ENCODE measurements at places on chromosomes 11 and 22.

- no peak within 1 kb of the TSS for H3K27ac ChIP-seq
- peaks cover 6% of the 10 kb centered on the region for H3K27me3 ChIP-seq
- no peak for DNase-seq
These were observed at the start of gene USH1C for GRCh38 chr11:17544181-17544622. USH1C (minus strand) TSS chr11:17544416; CDS start chr11:17544307, 109 bp downstream.

- no peak overlapping the region for H3K27ac ChIP-seq
- no peak overlapping the region for H3K4me3 ChIP-seq
- H3K36me3 ChIP-seq, result no peaks in the 10 kb centered on the region
- H3K4me1 ChIP-seq, result no peaks in the 10 kb centered on the region
- DNase-seq, result no peak
These were observed 44.9 kb upstream of the FADD start for GRCh38 chr11:70158201-70158600.

- no peaks in the 10 kb centered on the region for H3K27me3 ChIP-seq
- no peaks in the 10 kb centered on the region for H3K4me1 ChIP-seq
- no peak for DNase-seq
- no peak overlapping the region for H3K4me3 ChIP-seq
- no peak overlapping the region for H3K27ac ChIP-seq
- H3K36me3 ChIP-seq, result no peaks in the 10 kb centered on the region
These were observed 129.3 kb upstream of the B3GAT1 start for GRCh38 chr11:134541355-134541754.

DNA sequence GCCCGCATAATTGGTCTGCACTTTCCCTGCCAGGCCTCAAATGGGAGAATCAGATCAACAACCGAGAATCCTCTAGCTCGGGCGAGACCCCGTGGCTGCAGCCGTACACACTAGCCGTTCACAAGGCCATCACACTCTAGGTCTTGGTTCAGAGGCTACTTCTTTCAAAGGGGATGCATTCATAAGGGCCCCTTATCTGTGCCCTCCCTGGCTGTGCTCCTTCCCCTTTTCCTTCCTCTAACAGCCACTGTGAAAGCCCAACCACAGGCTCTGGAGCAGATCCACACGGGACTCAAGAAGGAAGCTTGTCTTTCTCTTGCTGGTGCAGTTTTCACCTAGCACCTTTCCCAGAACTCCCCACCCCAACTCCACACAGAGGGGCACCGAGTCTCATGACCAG is 24.5 kb downstream of the SMIM38 start:
- H3K4me1 ChIP-seq, result peaks cover 4% of the 10 kb centered on the region
- H3K27me3 ChIP-seq, result no peaks in the 10 kb centered on the region
- no peak for DNase-seq
- no peak overlapping the region for H3K27ac ChIP-seq

DNA sequence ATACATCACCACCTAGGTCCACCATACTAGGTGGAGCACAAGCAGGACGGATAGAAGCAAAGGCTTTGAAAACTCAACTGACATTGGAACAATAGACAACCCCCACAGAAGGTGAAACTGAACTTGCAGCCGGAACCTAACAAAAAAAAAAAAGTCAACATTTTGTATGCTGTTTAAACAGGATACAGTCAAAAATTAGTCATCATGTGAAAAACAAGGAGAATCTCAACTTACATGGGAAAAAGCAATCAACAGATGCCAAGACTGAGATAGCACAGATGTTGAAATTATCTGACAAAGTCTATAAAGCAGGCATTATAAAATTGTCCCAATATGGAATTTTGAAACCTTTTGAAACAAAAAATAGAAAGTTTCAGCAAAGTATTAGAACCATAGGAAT is 123.8 kb downstream of the RAB38 start:
- H3K27me3 ChIP-seq, result no peaks in the 10 kb centered on the region
- no peak overlapping the region for H3K27ac ChIP-seq
- no peak overlapping the region for H3K4me3 ChIP-seq
- H3K36me3 ChIP-seq, result no peaks in the 10 kb centered on the region

DNA sequence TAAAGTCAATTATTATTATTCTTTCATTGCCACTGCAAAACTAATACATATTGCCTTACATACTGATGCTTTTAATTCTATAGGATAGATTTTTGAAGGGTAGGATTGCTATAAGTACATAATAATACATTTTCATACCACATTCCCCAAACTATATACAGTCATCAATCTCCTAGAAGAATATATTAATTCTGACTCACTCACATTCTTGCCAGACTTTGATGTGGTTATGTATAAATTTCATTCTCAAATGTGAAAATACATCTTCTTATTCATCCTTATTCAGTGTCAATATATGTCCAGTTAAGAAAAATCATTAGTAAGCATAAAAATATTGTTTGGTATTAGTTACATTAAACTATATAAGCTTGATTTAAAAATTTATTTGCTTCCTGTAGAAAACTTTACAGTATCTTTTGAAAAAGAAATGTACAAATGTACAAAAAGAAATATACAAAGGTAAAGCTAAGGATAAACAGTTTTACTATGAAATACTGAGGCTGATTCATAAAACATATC is 458.8 kb upstream of the CNTN5 start:
- no peaks in the 10 kb centered on the region for H3K4me1 ChIP-seq
- no peak for DNase-seq
- no peak overlapping the region for H3K27ac ChIP-seq
- H3K27me3 ChIP-seq, result no peaks in the 10 kb centered on the region
- no peaks in the 10 kb centered on the region for H3K36me3 ChIP-seq

DNA sequence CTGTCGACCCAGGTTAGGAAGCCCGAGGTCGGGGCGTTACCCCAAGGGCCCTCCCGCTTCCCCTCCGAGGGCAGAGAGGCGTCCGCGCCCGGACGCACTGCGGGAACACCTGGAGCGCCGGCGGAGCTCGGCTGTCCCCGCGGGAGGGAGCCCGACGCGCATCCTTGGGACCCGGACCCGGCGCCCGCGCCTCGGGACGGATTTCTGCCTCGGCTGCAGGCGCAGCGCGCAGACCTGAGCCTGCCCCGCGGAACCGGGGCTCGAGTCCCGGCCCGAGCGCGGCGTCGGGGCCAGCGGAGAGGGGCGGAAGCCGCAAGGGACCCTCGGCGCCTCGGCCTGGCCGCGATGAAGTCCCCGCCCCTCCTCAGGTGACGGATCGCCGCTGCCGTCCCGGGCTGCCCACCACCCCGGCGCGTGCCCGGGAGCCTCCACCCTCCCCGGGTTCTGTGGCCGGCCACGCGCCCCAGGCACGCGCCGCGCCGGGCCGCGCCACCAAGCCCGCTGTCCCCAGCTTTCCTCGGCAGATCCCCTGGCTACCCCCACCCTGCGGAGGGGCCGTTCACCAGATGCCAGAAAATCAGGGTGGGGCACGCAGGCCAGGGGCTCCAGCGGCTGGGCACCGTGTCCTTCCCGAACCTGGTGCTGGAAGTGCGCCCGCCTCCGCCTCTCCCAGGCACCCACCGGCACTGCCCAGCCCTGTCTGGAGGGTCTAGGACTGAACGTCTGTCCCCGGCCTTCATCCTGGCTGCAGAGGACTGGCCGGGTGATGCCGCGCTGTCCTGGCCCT is 410 bp downstream of the GLB1L3 start:
- no peak for DNase-seq
- H3K4me1 ChIP-seq, result peaks cover 6% of the 10 kb centered on the region
- no peak overlapping the region for H3K27ac ChIP-seq
- H3K36me3 ChIP-seq, result no peaks in the 10 kb centered on the region
- peaks cover 10% of the 10 kb centered on the region for H3K27me3 ChIP-seq
- H3K4me3 ChIP-seq, result peak overlapping the region; percentile 33

GRCh38 chr11:110470716-110471115 is 41.0 kb downstream of the FDX1 start:
- no peak overlapping the region for H3K4me3 ChIP-seq
- no peaks in the 10 kb centered on the region for H3K36me3 ChIP-seq
- no peak for DNase-seq
- no peaks in the 10 kb centered on the region for H3K27me3 ChIP-seq
- H3K27ac ChIP-seq, result no peak overlapping the region
- H3K4me1 ChIP-seq, result no peaks in the 10 kb centered on the region

GRCh38 chr11:44911029-44911814 is 39.5 kb downstream of the TP53I11 start:
- H3K27ac ChIP-seq, result no peak overlapping the region
- DNase-seq, result no peak
- no peaks in the 10 kb centered on the region for H3K27me3 ChIP-seq
- H3K36me3 ChIP-seq, result no peaks in the 10 kb centered on the region
- H3K4me1 ChIP-seq, result peaks cover 4% of the 10 kb centered on the region
- no peak overlapping the region for H3K4me3 ChIP-seq

DNA sequence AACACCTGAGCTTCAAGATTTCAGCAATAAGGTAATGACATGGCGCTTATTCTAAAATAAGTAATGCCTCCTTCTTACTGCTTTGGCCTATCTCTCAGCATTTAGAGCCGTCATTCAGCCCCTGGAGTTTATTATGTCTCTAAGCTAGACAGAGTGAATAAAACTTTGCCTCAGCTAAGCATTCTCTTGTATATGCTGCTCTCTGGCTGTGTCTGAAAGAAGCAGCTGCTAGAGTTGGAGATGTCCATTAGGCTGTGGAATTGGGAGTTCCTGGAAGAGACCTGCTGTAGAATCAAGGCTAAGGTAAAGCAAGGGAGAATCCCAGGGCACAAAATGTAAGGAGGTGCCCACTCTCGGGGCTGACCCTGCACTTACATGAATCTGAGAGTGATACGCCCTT is 35.5 kb upstream of the TTC12 start:
- no peak overlapping the region for H3K27ac ChIP-seq
- DNase-seq, result no peak
- H3K36me3 ChIP-seq, result no peaks in the 10 kb centered on the region
- no peaks in the 10 kb centered on the region for H3K4me1 ChIP-seq
- no peaks in the 10 kb centered on the region for H3K27me3 ChIP-seq
- H3K4me3 ChIP-seq, result no peak overlapping the region

Measured in GM12878 (cell line).